ENCODE measurements at places on chromosomes 12 and 14.

DNA sequence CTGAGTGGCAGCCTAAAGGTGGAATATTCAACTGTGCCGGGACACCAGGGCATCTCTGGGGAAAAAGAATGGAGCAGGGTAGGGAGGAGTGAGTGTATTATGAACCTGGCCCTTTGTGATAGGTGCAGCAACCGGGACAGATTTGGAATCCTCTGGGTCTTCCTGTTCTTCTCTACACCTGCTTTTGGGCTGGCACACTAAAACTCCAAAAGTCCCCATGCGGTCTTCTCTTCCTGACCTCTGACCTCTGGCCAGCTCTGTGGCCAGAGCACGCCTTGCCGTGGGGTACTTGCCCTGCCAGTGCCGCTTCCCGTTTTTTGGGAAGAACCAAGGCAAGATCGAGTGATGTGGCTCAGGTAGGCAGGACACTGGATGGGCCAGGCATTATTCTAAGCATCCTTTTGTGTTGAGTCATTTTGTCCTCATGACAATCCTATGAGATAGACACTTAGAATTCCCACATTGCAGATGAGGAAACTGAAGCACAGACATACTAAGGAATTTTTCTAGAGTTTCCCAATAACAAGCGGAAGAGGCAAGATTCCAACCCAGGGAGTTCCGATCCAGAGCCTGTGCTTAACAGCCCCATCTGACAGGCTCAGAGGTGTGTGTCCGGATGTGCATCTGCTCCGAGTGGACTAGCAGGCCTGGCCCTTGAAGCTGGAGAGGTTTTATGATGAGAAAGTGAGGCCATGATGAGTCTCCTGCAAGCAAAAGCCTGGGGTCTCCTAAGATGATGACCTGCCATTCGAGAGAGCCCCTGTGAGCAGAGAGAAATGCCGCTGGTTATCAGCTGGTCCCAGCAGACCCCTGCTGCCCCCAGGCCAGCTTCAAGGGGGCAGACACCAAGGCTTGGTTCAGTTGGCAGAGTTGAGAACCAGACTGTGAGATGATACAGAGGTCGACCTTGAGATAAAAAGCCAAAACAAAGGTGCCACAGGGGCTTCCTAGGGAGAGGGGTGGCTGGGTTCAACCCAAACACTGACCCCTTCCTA, 67.9 kb upstream of the ESRRB start:
- DNase-seq, result no peak

DNA sequence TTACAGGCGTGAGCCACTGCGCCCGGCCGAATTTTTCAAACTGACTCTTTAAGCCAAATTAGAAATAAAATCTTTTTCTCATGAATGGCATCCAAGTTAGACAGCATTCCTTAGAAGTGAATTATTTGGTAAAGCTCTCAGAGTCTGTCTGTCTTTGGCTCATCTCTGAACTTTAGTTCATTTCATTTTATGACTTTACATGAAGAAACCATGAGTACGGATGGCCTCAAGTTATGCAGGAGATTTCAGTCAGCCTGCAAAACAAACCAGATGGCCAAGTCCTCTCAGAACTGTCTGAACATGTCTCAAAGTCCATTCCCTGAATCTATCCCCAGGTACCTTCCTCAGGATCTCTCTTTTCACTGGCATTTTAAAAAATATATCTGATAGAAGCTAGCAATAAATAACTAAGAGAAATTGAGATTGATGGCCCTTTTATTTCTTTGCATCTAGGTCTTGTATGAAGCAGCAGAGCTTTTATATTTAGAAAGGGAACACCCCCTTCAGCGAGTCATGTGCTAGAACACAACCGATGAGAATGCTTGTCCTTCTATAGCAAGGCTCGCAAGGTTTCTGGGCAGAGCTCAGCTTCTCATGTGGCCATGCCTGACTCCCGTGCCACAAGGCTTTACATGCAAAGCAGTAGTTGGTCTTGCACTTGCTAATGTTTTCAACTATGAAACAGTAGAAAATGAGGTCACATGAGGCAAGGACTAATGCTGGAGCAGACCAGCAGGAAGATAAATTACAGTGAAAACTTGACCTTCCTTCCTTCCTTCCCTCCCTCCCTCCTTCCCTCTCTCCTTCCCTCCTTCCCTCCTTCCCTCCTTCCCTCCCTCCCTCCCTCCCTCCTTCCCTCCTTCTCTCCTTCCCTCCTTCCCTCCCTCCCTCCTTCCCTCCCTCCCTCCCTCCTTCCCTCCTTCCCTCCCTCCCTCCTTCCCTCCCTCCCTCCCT, 125.0 kb downstream of the AKAP6 start:
- DNase-seq, result no peak

- DNase-seq, result no peak
These were observed 5.9 kb downstream of the PSMB5 start for GRCh38 chr14:23028799-23029198.

DNA sequence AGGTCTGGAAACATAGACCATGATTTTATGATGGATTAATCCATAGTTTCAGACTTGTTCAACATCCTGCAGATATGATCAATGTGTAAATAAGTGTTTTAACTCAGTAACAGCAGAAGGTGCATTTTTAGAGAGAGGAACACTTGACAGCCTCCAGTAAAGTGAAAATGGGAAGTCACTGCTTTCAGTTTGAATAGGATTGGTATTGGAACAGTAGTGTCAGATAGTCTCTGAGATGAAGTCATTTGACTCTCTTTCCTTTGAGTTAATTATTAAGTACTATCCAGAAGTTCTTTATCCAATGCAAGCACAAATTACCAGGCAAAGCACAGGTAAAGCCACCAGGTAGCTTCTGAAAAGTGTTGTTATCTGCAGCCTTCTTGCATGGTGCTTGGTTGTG, 14.5 kb upstream of the NAV3 start:
- no peak for DNase-seq

DNA sequence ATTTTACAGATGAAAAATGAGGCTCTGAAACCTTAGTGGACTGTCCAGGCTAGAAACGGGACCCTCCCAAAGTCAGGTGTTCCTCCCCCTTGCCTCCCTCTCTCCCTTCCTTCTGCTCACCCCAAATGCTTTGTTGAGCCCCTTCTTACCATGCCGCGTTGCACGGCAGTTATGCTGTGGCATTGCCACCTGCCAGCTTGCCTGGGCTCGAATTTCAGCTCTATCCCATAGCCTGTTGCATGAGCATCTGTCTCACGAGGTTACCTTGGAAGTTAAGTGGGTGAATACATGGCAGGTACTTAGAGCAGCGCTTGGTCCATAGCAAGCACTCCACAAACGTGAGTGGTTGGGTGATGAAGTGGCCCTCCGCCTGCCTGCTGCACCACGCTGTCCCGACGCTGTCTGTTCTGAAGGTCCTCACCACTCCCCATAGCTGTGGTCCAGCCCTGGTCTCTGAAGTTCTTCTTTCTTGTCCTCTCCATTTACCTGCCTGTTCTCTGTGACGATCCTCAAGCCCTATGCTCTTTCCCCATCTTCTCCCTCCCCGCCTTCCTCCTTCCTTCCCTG, 269.9 kb downstream of the CACNA1C start:
- DNase-seq, result no peak

DNA sequence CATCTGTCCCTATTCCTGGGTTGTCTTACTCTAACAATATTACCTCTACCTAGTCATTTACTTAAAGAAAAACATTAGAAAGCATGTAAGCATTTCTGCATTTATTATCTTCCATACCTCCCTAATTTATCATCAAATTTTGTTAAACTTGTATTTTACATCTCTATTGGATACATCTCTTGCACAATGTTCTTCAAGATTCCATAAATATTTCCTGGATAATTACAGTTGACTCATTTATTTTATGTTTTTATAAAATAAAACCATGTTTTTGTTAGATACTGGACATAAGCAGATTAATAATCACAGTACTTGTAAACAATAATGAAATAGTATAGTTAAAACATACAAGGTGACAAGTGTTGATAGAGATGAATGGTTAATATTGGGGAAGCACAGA, 209.0 kb downstream of the TMTC3 start:
- no peak for DNase-seq

- DNase-seq, result no peak
These were observed 21.8 kb upstream of the DCN start for GRCh38 chr12:91204421-91204820.

DNA sequence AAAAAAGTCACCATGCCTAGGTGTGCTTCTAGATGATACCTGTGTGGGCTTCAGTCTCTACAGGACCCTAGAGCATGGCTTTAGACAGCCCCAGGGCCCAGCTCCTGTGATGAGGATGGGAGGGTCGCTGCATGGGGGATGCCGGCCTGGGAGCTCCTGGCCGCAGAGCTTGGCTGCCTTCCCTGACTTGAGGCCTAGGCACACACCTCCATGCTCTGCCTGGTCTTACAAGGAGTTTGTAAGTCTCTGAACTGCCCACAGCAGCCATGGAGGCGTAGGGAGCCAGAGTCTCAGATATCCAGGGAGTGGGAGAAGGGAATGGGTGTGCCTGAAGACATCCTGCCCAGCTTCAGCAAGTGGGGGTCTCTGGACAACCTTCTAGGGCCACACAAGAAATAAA, 149.5 kb upstream of the MYL2 start:
- no peak for DNase-seq

DNA sequence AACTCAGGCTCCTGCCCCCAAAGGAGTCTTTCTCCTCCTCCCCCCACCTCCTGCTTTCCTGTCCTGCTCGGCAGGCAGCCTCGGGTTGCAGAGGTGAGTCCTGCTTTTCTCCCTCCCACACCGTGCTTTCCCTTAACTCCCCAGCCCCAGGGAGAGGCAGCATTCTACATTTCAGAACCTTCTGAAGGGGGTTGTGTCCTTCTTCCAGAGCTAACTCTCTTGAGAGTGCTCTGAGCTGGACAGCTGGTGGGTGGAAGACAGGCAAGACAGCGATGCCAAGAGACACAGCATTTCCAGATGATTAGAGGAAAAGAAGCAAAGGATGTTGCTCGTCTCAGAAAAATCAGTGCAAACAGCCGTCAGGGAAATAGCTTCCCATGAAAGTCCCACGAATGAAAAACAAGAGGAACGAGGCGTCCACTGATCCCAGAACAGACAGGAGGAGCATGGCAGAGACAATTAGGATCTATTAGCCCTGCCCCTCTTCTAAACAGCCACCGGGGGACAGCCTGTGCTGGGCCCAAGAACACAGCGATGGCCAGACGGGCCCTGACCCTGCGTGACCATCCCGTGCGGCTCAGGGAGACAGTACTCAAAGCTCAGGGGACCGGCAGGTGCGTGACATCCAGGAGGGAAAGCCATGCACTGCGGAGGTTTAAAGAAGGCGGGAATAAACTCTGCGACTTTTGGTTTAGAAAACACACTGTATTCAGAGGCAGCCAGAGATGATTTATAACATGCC, 216.5 kb upstream of the RTL1 start:
- peak; percentile 2 for DNase-seq

- DNase-seq, result no peak
These were observed 257.8 kb upstream of the BTG1 start for GRCh38 chr12:92403210-92404175.

DNA sequence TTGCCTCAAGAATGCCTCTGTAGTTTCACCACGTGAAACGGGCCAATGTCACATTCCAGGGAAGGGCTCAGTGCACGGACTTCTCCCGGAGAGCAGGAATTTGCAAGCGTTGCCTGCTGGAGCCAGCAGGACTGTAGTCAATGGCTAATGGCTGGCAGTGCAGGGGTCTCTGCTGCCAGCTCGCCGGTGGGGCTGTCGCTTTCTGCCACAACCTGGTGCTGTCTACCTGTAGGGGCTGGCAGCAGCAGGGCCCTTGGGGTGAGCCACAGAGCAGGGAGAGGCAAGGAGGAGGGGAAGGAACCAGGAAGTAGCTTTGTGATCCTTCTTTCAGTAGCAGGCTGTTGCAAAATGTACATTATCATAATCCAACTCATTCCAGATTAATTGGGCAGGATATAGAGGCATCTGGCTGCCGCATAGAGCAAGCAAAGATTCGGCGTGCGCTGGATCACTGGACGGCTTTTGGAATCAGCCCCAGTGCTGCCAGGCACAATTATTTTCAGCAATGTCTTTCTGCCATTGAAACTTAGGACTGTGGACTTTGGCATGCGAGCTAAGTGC, 114.1 kb downstream of the PAPOLA start:
- no peak for DNase-seq

DNA sequence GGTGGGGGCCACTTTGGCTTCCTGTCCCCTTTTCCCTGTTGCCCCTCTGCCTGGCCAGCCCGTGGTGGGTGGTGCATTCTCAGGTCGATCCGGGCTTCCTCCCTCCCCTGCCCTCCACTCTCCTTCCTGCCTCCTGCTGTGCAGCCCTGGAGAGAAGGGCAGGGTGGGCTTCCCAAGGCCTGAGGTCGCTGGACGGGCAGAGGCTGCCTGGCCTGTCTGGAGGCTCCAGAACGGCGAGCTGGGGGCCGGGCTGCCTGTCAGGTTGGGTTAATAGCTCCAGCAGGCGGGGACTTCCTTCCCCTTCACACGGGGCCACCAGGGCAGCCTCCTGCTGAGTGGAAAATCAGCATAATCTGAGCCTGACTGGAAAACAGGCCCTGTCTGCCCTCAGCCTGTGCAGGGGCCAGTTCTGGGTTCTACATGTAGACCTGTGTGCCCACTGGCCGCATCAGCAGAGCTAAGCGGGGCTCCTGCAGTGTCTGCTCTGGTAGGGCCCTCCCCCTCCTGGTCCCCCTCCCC, 11.3 kb downstream of the KIF26A start:
- DNase-seq, result no peak

DNA sequence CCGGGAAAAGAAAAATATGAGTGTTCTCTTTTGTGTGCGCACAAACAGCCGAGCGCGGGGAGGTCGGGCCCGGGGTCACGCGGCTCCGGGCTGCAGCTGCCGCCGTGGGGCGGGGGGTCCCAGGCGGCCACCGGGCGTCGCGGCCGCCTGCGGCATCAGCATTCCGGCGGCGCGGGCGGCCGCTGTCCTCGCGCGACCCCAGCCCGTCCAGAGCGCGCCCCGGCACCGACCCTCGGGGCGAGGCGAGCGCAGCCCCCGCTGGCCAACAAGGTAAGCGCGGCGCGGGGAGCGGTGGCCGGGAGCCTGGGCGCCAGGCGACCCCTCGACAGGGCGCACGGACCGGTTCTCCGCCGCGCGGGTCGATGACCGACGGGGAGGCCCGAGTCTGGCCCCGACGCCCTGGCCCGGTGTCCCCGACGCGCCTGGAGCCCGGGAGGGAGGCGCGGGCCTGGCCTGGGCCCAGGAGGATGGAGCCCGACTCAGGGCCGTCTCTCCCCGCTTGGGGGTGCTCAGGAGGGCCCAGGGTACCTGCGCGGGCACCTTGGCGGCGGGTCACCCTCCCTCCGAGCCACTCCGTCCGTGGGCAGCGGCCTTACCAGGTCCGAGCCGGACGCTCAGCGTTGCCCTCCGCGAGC, 103.9 kb upstream of the DIO3 start:
- no peak for DNase-seq
